ENCODE measurements at places on chromosomes 12 and 14. TPM values are rescaled to one million over a fixed set of nuclear protein-coding genes. Genes with fewer than 3 reads are reported as not detected.

GRCh38 chr12:45695035-45695434 lies 34.5 kb upstream of the ARID2 start:
- no peak for DNase-seq
- no peak overlapping the region for H3K4me3 ChIP-seq
- H3K4me1 ChIP-seq = no peaks in the 10 kb centered on the region
- peaks cover 4% of the 10 kb centered on the region for H3K27me3 ChIP-seq
- no peak overlapping the region for H3K27ac ChIP-seq
- no peaks in the 10 kb centered on the region for H3K36me3 ChIP-seq

GRCh38 chr14:72416892-72417291 lies 477.0 kb downstream of the DPF3 start:
- no peaks in the 10 kb centered on the region for H3K36me3 ChIP-seq
- H3K27ac ChIP-seq = no peak overlapping the region
- no peak overlapping the region for H3K4me3 ChIP-seq
- H3K4me1 ChIP-seq = no peaks in the 10 kb centered on the region
- DNase-seq = no peak

DNA sequence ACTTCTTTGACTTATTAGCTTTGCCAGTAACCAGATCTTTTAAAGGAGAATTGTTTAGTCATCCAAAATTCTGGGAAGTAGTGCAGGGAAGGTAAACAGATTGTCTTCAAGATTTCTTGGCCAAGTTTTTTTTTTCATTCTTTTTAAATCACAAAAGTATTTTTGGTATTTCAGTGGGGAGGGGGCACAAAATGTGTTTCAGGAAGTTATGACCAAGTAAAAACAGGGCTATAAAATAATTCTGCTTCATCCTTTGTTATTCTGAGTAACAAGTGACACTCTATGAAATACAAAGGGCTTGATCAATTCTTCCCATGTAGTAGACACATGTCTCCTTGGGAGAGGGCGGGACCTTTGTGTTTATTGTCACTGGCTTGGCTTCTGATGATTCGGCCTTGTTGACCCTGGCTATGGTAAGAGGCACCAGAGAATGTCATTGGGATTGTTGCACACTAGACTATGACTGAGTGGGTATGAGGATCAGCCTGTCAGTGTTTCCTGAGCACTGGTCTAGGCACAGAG lies 55.4 kb downstream of the SUSD6 start:
- H3K4me3 ChIP-seq = no peak overlapping the region
- peaks cover 37% of the 10 kb centered on the region for H3K4me1 ChIP-seq
- H3K27ac ChIP-seq = no peak overlapping the region
- H3K36me3 ChIP-seq = peaks cover 10% of the 10 kb centered on the region

- no peaks in the 10 kb centered on the region for H3K4me1 ChIP-seq
- no peak for DNase-seq
- no peaks in the 10 kb centered on the region for H3K36me3 ChIP-seq
Observed at GRCh38 chr12:99389751-99390150, 257.8 kb upstream of the GARIN6 start.

DNA sequence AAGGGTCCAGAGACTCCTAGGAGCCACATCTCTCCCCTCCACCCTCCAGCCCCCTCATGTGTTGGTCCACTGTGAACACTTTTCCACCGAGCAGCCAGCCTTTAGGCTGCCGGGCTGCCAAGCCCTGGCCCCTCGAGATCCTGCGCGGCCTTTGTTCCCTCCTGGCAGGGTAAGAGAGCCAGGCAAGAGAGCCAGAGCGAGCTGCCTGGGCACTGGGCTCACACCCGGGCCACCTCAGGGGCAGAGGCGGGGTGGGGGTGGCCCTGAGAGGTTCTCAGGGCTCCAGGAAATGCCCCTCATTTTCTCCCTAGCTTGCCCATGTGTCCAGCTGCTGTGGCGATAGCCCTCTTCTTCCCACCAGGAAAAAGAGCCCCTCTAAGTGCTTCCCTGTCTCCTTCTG lies 44.8 kb downstream of the LTBP2 start:
- H3K4me1 ChIP-seq = no peaks in the 10 kb centered on the region
- peaks cover 40% of the 10 kb centered on the region for H3K27me3 ChIP-seq
- no peak for DNase-seq
- no peak overlapping the region for H3K4me3 ChIP-seq
- H3K27ac ChIP-seq = no peak overlapping the region

DNA sequence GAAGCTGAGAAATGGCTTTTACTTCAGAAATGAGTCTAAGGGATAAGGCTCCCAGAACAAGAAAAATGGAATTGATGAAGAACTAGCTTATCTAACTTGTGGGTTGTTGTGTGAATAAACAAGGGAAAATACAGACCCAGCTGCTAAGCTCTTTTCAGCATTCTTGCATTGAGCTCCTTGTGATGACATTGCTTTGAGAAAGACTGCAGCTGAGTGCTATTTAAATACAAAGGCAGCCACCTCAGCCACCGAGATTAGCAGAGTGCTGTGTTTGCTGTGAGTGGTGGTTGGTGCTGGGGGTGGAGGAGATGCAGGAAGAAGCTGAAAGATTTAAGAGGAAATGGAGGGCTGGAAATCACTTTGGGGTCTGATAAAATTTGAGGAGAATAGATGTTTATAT lies 396.0 kb upstream of the PRICKLE1 start:
- H3K4me3 ChIP-seq = no peak overlapping the region
- H3K4me1 ChIP-seq = no peaks in the 10 kb centered on the region
- no peak for DNase-seq
- no peak overlapping the region for H3K27ac ChIP-seq
- H3K27me3 ChIP-seq = no peaks in the 10 kb centered on the region

- DNase-seq = no peak
- no peak overlapping the region for H3K27ac ChIP-seq
- no peaks in the 10 kb centered on the region for H3K27me3 ChIP-seq
- no peaks in the 10 kb centered on the region for H3K36me3 ChIP-seq
- no peak overlapping the region for H3K4me3 ChIP-seq
- H3K4me1 ChIP-seq = no peaks in the 10 kb centered on the region
Observed at GRCh38 chr14:59013672-59014298, 174.7 kb upstream of the DAAM1 start.

GRCh38 chr14:95355422-95355821 lies 35.7 kb upstream of the CLMN start:
- peaks cover 6% of the 10 kb centered on the region for H3K27me3 ChIP-seq
- H3K4me1 ChIP-seq = no peaks in the 10 kb centered on the region
- DNase-seq = no peak
- no peak overlapping the region for H3K27ac ChIP-seq
- H3K36me3 ChIP-seq = no peaks in the 10 kb centered on the region

DNA sequence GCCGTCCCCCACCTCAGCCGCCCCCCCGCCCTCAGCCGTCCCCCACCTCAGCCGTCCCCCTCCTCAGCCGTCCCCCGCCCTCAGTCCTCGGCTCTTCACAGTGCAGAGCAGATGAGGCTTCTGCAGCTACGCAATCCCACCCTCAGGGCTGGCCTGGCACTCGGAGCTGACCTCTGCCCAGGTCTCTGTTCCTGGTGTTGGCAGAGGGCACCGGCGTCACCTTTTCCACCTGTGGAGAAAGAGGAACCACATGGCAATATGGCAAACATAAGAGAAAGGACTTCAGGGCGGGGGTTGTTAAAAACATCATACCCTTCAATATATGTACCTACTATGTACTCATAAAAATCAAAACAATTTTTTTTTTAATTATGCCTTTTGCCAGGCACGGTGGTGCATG lies 45.8 kb downstream of the MLXIP start:
- H3K36me3 ChIP-seq = peaks cover 53% of the 10 kb centered on the region
- peaks cover 21% of the 10 kb centered on the region for H3K4me1 ChIP-seq
- no peak overlapping the region for H3K4me3 ChIP-seq
- H3K27me3 ChIP-seq = no peaks in the 10 kb centered on the region
- DNase-seq = no peak
- H3K27ac ChIP-seq = no peak overlapping the region

DNA sequence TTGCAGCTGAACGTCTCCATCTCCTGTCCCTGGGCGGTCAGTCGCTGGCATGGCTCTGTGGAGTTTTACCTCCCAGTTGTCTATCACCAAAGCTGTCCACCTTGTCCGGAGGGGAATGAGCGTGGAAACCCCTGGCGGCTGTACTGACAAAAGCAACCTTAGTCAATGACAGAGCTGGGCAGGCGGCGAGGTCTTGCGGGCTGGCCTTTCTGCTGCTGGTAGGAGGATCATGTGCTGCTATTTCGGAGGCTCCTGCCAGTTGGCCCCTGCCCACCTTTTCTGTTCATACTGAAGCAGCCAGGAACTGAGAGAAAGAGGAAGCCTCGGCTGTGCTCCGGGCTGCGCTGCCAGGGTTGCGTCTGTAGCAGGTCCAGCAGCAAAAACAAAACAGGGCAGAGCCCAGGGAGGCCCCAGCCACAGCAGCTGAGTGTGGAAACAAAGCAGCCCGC lies 57.7 kb downstream of the HMGA2 start:
- no peaks in the 10 kb centered on the region for H3K4me1 ChIP-seq
- no peak overlapping the region for H3K27ac ChIP-seq
- H3K36me3 ChIP-seq = no peaks in the 10 kb centered on the region
- peaks cover 10% of the 10 kb centered on the region for H3K27me3 ChIP-seq
- no peak for DNase-seq

DNA sequence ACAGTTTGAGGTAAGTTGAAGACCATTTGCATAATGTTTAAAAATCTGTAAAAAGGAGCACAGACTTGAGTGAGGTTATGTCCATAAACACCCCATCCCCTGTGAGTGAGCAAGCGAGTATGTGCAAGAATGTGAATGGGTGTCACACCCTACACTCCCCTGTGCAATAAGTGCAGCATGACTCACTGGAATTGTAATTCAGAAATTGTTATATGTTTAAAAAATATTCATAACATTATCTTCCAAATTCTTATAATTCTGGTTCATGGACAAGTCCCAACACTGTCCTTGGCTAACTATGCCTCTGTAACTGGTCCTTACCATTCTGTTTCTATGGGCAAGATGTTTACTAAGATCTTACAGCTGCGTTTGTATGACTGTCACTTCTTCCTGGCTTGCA lies 207.8 kb upstream of the FAR2 start:
- no peaks in the 10 kb centered on the region for H3K27me3 ChIP-seq
- H3K4me1 ChIP-seq = no peaks in the 10 kb centered on the region
- no peak overlapping the region for H3K4me3 ChIP-seq
- no peak overlapping the region for H3K27ac ChIP-seq
- DNase-seq = no peak

DNA sequence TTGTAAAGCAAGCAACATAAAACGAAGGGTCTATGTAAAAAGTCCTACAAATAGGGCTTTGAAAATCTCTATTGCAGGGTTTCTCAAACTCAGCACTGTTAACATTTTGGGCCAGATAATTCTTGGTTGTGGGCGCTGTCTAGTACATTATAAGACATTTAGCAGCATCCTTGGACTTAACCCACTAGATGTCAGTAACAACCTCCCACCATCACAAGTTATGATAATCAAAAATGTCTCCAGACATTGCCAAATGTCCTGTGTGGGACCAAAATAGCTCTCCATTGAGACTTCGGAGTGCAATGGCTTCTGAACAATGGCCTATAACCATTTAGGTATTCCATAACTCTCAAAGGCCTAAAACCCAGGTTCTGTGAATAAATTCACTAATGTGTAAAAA lies 22.9 kb upstream of the DHRS7 start:
- no peak overlapping the region for H3K4me3 ChIP-seq
- DNase-seq = no peak
- H3K36me3 ChIP-seq = no peaks in the 10 kb centered on the region
- no peak overlapping the region for H3K27ac ChIP-seq
- no peaks in the 10 kb centered on the region for H3K4me1 ChIP-seq

- no peak overlapping the region for H3K4me3 ChIP-seq
- H3K27me3 ChIP-seq = no peaks in the 10 kb centered on the region
- H3K36me3 ChIP-seq = no peaks in the 10 kb centered on the region
- DNase-seq = no peak
- no peaks in the 10 kb centered on the region for H3K4me1 ChIP-seq
Observed at GRCh38 chr14:45868863-45869262, 615.9 kb upstream of the MIS18BP1 start.

DNA sequence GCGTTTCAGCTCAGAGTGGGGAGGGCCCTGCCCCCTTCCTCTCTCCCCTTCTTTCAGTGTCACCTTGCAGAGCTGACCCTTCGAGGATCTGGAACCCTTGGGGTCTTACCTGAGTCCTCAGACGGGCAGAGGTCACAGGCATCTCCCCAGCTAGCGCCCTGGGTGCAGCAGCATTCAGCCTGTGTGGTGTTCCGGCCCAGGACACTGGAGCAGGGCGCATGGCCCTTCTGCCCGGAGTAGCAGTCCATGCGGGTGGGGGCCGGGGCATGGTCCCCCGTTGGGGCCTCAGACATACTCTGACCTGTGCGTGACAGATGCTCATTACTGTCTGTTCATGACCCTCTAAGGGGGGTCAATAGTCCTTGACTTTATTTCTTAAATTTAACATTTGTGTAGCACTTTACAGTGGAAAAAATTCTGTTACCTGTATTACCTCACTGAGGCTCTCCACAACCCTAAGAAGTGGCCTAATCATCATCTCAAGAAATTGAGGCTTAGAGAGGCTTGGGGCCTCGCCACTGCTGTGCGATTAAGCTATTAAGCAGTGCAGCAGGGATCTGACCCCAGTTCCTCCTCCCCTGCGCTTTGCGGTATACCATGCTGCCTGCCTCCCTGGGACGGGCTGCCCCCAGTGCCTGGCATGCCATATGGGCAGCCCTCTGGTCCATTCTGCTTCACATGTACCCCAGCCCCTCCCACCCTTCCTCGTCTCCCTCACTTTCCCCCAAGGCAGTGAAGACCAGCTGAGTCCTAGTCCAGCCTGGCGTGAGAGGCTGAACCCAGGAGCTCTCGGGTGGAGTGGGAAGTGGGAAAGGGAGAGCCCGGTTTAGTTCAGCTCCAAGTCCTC lies 11.5 kb downstream of the ISCA2 start:
- H3K4me3 ChIP-seq = no peak overlapping the region
- no peaks in the 10 kb centered on the region for H3K27me3 ChIP-seq
- no peak for DNase-seq
- H3K36me3 ChIP-seq = no peaks in the 10 kb centered on the region
- H3K4me1 ChIP-seq = peaks cover 7% of the 10 kb centered on the region

- no peaks in the 10 kb centered on the region for H3K27me3 ChIP-seq
- no peak overlapping the region for H3K4me3 ChIP-seq
- H3K4me1 ChIP-seq = no peaks in the 10 kb centered on the region
- H3K27ac ChIP-seq = no peak overlapping the region
Observed at GRCh38 chr12:74441872-74442271, 95.8 kb upstream of the ATXN7L3B start.

DNA sequence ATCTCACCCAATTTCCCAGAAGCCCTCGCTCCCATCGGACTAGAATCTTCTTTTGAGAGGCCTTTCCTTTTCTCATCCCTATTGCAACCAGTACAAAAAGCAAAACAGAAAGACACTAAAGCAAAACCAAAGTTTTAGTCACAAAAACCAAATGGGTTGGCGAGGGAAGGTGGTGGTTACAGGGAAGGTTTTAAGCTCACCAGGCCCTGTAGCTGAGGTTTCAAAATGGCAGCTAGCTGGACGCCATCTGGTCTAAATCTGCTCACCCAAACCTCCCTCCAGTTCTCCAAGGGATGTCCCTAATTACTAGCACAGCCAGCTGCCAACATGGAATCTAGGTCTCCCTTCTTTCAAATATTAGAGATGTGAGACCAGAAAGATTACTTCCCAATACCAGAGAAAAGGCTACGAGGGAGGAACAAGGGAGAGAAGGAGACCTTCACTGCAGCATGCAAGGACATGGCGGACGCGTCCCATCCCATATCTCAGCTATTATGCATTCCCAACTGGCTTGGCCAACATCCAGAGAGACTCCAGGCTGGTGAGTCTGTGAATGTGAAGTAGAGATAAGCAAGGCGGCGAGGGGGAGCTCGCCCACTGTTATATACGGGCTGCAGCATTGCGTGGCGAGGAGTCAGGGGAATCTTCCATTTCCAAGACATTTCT lies 70.8 kb downstream of the DPF3 start:
- H3K36me3 ChIP-seq = no peaks in the 10 kb centered on the region
- H3K27me3 ChIP-seq = no peaks in the 10 kb centered on the region
- peak; percentile 91 for DNase-seq
- H3K4me1 ChIP-seq = peaks cover 14% of the 10 kb centered on the region

The TCL1B gene
- not detected for total RNA-seq

The SDSL gene
- total RNA-seq = 9.1 TPM

The GSG1 gene
- not detected for total RNA-seq
